ENCODE measurements at places on chromosomes 11 and 22.

DNA sequence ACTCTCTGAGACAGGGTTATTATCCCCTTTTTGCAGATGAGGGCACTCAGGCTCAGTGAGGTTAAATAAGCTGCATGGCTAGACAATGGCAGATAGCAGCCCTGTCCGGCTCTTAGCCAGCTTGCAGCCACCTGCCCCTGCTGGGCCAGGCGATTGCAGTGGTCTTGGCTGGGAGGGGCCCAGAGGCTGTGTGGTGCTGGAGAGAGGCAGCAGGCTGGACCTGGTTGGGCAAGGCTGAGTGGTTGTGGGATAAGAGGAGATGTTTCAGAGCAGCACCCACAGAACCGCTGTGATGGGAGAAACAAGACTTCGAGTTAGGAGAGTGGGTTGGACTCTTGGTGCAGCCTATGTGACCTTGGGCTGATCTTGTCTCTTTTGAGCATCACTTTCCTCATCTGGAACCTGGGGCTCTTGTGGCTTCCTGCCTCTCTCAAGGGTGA, 25.5 kb downstream of the PTPRJ start:
- no peak for DNase-seq

GRCh38 chr11:71998649-71999310, at the start of gene IL18BP:
Gene IL18BP, plus strand, starts transcription at chr11:71998909. Its CDS starts 1,076 bp downstream, at chr11:71999985.
- DNase-seq, result peak; percentile 85

DNA sequence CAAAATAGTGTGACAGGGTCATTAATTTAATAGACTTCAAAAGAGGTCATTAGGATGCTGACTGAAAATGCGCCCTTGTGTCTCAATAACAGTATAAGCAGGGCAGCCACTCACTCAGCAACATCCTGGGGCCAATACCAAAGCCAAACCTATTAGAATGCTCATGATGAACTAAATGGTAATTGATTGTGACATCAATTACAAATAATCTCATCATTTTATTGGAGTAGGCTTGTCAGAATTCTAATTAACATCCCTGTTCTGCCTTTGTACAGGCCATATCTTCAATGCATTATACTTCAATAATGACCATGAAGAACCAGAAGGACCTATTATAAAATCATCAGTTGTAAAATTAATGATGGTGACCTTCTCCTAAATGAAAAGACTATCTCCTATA, 64.2 kb downstream of the DNAJC24 start:
- DNase-seq, result no peak

DNA sequence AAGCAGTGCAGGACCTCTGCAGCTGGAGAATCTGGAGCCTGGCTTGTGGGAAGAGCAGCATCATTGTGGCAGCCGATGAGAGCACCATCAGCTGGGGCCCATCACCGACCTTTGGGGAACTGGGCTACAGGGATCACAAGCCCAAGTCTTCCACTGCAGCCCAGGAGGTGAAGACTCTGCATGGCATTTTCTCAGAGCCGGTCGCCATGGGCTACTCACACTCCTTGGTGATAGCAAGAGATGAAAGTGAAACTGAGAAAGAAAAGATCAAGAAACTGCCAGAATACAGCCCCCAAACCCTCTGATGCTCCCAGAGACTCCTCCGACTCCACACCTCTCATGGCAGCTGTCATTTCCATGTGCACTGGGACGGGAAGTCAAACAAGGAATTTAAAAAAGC, 35.6 kb downstream of the ASRGL1 start:
- DNase-seq, result peak; percentile 28

GRCh38 chr22:46370584-46371291, 35.2 kb downstream of the TRMU start:
- DNase-seq, result no peak

- DNase-seq, result no peak
Observed at GRCh38 chr11:15667127-15667725, 552.5 kb downstream of the INSC start.

GRCh38 chr11:128547946-128548648, 39.3 kb downstream of the ETS1 start:
- DNase-seq, result no peak

- DNase-seq, result peak; percentile 59
Observed at GRCh38 chr11:10858439-10859325, 829 bp upstream of the ZBED5 start.

GRCh38 chr11:94504689-94505293, 7.5 kb upstream of the C11orf97 start:
- peak; percentile 60 for DNase-seq

- no peak for DNase-seq
Observed at GRCh38 chr11:46410021-46410420, 18.4 kb upstream of the CHRM4 start.
